ENCODE measurements at places on chromosomes 2 and 18. TPM values are rescaled to one million over a fixed set of nuclear protein-coding genes. Genes with fewer than 3 reads are reported as not detected.

Gene NAT8
- not detected for total RNA-seq

Gene TTC32
- 41.2 TPM for total RNA-seq

DNA sequence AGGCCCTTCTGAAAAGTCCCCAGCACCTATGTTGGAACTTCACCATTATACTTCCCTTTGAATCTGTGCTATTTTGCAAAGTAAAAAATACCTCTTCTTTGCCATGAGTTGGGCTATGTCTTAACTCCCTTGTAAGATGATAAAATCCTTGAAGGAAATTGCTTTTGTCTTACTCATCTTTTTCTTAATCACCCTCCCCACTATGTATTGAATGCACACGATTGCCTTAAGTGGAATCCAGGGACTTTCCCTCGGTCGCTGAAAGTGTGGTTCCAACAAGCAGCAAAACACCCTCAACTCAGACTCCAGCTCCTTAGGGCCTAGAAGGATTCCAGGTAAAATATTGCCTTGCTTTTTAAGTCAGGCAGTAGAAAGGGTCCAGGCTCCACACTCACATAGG is 173.2 kb upstream of the ARL4C start:
- H3K36me3 ChIP-seq: no peaks in the 10 kb centered on the region
- H3K4me3 ChIP-seq: no peak overlapping the region
- no peak for DNase-seq
- H3K4me1 ChIP-seq: no peaks in the 10 kb centered on the region
- H3K27me3 ChIP-seq: peaks cover 11% of the 10 kb centered on the region

- peaks cover 3% of the 10 kb centered on the region for H3K36me3 ChIP-seq
- no peak overlapping the region for H3K4me3 ChIP-seq
- no peak for DNase-seq
- H3K27ac ChIP-seq: no peak overlapping the region
- H3K4me1 ChIP-seq: peaks cover 5% of the 10 kb centered on the region
Measured at GRCh38 chr2:233643128-233643527, 6.9 kb downstream of the UGT1A10 start.

GRCh38 chr2:11955314-11955713 is 208.9 kb downstream of the LPIN1 start:
- no peaks in the 10 kb centered on the region for H3K36me3 ChIP-seq
- H3K27ac ChIP-seq: no peak overlapping the region
- peaks cover 20% of the 10 kb centered on the region for H3K27me3 ChIP-seq
- DNase-seq: no peak
- H3K4me3 ChIP-seq: no peak overlapping the region

GRCh38 chr2:135885709-135886108 is 9.5 kb upstream of the MCM6 start:
- peaks cover 4% of the 10 kb centered on the region for H3K27me3 ChIP-seq
- no peak overlapping the region for H3K27ac ChIP-seq
- no peak overlapping the region for H3K4me3 ChIP-seq
- DNase-seq: no peak

GRCh38 chr2:15938803-15939555 is 1.4 kb upstream of the MYCN start:
- DNase-seq: no peak
- H3K4me1 ChIP-seq: peaks cover 6% of the 10 kb centered on the region
- H3K36me3 ChIP-seq: no peaks in the 10 kb centered on the region
- no peak overlapping the region for H3K27ac ChIP-seq
- H3K4me3 ChIP-seq: no peak overlapping the region

DNA sequence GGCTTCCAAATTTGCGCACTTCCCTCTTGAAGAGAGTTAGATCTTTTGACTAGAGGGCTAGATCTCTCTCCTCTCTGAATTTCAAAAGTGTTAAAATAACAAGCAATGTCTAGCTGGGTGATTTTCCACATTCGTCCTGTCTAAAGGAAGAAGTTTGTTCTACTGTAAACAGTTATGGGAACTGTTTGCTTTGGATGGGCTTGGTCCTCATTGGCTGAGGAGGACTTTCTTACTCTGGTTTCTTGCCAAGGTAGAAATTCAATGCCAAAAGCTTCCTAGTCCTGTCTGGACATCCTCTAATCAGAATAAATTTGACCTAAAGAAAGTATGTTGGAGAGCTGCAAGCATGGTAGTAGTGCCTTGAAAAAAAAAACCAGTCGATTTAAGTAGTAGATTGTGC is 47.4 kb upstream of the RAPH1 start:
- no peak overlapping the region for H3K27ac ChIP-seq
- H3K36me3 ChIP-seq: no peaks in the 10 kb centered on the region
- H3K27me3 ChIP-seq: peaks cover 23% of the 10 kb centered on the region
- H3K4me1 ChIP-seq: peaks cover 22% of the 10 kb centered on the region
- no peak for DNase-seq
- no peak overlapping the region for H3K4me3 ChIP-seq
